Fibroblast of villous mesenchyme (primary cell): ENCODE measurements at places on chromosomes 12 and 14. TPM values are rescaled to one million over a fixed set of nuclear protein-coding genes. Genes with fewer than 3 reads are reported as not detected.

DNA sequence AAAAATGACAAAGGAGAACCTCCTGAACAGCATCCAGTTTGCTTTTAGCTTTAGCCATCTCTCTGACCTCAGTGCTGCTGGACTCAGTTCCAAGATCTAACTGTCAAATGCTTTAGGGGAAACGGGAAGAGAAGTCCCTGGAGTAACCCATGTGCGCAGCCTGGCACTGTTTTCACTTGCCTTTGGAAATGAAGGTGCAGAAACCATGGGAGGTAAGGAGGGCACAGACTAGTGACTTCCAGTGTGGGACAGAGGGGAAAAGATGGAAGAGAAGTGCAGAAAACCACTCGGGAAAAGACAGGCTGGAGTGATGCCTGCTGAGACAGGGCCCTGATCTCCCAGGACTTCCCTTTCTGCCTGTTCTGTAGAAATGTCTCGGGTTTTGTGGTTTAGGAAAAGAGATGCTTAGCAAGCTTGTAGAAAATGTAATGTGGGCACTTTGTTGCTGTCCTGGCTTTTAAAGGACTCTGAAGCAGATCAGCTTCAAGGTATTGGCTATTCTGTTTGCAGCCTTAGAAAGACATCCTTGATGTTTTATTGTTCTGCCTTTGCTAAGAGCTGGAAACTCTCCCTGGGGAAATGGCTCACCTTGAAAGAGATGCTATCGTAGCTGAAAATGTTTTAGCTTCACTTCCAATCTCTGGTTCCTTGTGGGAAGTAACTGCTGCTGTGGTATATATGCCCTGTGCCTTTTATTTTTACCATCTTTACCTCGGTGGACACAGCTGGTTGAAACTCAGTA lies 124.6 kb upstream of the HIF1A start:
- no peak for DNase-seq

- DNase-seq: peak; percentile 69
Observed at GRCh38 chr14:55129086-55129427, at the start of gene LGALS3. Gene LGALS3, plus strand, starts transcription at chr14:55129252. Its CDS starts 8,122 bp downstream, at chr14:55137374.

GRCh38 chr14:54126947-54127346 lies 170.3 kb upstream of the BMP4 start:
- no peak for DNase-seq

GRCh38 chr14:104359969-104360442 lies 219.6 kb upstream of the C14orf180 start:
- DNase-seq: no peak

The KRT2 gene
- total RNA-seq: not detected in 2 replicates

The LRP1-AS gene
- not detected in 2 replicates for total RNA-seq
